ENCODE measurements at places on chromosomes 12 and 14.

GRCh38 chr12:112207397-112207924, 82.1 kb downstream of the TRAFD1 start:
- no peak for DNase-seq

DNA sequence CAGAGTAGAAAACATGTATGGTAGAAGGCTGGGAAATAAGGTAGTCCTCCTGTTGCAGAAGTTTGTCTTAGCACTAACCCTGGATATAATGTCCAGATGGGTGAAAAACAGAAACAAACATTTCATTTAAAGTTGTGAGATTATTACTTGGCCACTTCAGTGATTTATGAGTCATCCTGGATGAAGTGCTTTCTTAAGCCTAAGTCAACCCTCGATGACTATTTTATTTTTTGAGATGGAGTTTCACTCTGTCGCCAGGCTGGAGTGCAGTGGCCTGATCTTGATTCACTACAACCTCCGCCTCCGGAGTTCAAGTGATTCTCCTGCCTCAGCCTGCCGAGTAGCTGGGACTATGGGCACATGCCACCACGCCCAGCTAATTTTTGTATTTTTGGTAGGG, 10.2 kb downstream of the DLST start:
- no peak for DNase-seq

- DNase-seq = no peak
Observed at GRCh38 chr12:112714166-112714710, 77.3 kb upstream of the RPH3A start.

GRCh38 chr12:18868717-18869116, 130.8 kb downstream of the CAPZA3 start:
- no peak for DNase-seq

GRCh38 chr12:43312991-43313505, 239.0 kb downstream of the ADAMTS20 start:
- no peak for DNase-seq

DNA sequence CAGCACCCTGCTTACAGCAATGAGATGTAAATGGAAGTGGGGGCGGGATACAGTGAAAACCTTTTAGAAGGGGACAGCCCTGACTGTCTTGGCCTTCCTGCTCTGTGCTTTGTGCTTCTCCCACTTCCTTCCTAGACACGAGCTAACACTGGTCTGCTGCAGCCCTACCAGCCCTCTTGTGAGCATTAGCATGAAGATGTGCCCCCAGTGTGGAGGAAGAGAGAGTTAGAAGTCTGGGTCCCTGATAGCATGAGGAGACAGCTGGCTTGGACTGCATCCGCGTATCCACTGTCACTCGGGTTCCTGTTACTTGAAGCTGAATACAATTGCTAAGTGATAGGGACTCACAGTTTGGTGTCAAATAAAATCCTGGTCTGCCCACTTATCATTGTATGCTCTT, 248.1 kb upstream of the SOX5 start:
- DNase-seq = no peak

DNA sequence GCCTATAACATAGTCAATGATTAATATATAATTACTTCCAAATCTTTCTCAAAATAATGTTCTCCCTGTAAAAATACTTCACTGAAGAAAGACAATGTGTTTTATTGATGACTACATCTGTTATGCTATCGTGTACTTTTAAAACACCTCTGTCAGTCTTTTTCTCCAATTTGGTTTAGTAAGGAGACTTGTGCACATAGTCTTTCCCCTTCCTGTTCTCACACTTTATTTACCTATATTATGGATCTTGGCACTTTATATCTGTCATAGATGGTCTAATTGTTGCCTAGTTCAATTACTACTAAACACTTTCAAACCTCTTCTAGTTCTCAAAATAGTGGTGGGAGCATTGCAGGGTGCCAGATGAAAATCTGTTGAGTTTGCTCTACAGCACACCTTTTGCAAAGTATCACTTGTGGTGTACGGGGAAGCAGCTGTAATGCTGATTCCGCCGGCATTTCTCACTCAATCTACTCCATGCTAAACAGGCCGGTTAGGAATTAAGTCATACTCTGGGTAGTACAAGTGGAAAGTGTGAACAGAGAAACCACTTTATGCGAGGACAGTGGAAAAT, 1.1 kb upstream of the INSM2 start:
- no peak for DNase-seq

DNA sequence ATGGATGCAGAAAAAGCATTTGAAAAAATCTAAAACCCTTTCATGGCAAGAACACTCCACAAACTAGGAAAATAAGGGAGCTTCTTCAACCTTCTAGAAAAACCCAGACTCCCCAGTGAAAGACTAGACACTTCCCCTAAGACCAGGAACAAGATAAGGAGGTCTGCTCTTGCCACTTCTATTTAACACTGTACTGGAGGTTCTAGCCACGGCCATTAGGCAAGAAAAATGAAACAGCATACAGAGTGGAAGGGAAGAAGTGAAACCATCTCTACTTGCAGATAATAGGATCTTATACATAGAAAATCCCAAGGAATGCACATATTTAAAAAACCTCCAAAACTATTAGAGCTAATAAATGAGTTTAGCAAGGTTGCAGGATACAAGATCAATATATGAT, 42.3 kb downstream of the CHGA start:
- DNase-seq = no peak

- no peak for DNase-seq
Observed at GRCh38 chr12:127559349-127560040, 707.5 kb upstream of the TMEM132C start.
